ENCODE measurements at places on chromosomes 2 and 18.
A peak's percentile ranks its signal among the peaks of the same experiment; 100 is the strongest.

GRCh38 chr2:169464882-169465281 is 14.4 kb upstream of the BBS5 start:
- DNase-seq = no peak

DNA sequence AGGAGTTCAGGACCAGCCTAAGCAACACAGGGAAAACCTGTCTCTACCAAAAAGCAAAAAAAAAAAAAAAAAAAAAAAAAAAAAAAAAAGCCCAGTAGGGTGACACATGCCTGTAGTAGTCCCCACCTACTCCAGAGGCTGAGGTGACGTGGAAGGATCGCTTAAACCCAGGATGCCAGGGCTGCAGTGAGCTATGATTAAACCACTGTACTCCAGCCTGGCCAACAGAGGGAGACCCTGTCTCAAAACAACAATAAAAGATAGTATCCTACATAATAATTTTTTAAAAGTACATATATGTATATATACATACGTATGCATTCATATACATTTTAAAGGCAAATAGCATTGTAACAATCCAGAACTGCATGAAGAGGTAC is 51.7 kb downstream of the SOS1 start:
- no peak for DNase-seq

DNA sequence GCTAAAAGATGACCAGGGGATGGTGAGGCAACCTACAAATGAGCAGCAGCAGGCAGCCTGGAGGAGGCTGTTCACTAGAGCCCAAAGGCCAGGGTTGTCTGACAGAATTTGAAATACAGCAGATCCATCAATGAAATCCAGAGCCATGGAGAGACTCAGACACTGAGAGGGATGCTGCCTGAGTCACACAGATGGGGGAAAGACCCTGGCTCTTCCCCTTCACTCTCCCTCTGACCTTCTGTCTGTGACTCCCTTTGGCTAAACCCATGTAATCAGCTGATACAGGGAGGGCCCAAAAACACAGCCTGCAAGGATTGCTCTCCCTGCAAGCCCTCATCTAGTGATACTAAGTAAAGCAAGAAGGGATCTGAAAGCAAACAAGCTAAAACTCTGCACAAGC is 166.5 kb upstream of the SPOPL start:
- no peak for DNase-seq

DNA sequence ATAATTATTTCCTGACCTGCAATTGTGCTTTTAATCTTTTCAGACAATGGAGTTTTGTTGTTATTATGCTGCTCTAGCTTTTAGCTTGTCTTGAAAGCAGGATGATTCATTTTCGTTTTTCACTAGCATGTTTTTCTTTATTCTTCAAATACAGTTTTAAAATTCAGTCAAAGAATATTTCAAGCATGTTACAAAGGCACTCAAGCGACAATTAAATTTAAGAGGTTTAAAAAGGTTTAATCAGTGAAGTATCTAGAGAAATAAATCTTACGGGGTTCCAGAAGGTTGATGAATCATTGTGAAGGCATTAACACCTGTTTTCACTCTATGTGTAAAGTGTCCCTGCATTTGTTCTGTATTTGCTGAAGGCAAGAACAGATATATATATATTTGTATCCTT is 390.7 kb upstream of the TMEFF2 start:
- no peak for DNase-seq

GRCh38 chr2:219628986-219629901 is 1.8 kb downstream of the SLC4A3 start:
- no peak for DNase-seq

GRCh38 chr2:195181059-195181705 is 475.8 kb upstream of the SLC39A10 start:
- DNase-seq = no peak

DNA sequence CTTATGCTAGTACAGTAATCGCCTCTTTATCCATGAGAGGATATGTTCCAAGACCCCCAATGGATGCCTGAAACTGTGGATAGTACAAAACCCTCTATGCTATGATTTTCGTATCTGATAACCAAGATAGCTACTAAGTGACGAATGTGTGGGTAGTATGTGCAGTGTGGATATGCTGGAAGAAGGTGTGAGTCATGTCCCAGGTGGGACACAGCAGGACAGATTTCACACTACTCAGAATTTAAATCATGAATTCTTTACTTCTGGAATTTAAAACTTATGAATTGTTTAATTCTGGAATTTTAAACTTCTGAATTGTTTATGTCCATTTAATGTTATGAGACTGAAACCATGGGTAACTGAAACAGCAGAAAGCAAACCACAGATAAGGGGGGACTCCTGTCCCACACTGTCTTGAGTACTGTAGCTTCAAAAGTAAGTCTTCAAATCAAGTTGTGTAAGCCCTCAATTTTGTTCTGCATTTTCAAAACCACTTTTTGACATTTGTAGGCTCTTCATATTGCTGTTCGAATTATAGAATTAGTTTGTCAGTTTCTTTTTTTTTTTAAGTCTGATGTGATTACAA is 116.0 kb downstream of the LTBP1 start:
- no peak for DNase-seq

GRCh38 chr18:71371951-71372605 is 1083.2 kb downstream of the SOCS6 start:
- no peak for DNase-seq

DNA sequence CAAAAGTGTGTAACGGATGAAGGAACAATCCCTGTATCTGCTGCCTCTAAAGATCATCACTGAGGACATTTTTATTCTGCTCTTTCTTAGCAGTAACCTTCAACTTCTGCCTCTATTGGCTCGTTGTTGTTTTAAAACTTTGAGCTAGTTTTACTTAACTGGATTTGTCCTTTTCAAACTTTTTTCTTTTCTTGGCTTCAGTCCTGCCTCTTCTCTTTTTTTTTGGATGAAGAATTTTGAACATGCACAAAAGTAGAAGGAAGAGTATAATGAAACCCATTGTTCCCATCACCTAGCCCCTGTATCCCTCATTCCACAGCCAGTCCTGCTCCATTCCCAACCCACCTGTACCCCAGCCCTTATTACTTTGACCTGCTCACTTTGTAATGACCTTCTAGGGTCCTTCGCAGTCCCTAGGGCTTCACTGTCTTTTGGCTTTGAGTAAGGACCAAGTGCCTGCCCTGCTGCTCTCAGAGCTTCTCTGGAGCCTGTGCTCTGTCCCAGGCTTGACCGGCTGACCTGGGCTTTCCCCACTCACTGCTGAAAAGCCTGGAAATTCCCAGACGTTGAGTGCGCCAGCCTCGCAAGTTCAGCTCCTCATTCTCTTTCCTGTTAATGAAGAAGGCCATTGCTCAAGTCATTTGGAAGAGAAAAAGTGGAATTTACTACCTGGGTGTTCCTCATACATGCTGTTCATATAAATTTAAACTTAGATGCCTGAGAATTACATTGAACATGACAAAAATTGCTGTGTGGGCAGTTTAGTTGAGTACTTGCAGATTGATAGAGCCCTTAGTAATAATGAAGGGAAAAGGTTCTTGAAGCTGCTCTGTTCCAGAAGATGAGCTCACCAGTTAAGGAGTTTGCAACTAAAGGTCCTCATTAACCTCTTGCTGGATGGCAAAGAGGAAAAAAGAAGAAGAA is 149.3 kb upstream of the ALPP start:
- DNase-seq = no peak

- no peak for DNase-seq
These were observed 219.6 kb downstream of the SNTG2 start for GRCh38 chr2:1170241-1170640.

DNA sequence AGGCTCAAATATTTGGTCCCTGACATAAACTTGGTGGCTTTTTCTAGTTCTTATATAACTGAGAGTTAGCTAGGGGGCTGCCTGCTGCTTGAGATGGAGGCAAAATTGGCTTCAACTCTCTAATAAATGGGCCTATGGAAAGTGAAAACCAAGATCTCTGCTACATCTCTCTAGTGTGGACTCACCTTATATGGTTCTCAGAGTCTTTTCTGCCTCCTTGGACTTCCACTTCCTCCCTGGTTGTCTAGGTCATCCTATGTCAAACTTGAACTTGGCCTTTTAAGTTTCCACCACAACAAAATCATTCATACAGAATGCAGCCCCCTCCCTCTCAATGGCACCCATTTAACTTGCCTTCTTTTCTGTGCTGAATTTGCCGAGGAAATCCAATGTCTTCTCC is 23.9 kb upstream of the ARHGAP25 start:
- no peak for DNase-seq

- DNase-seq = no peak
These were observed 61.9 kb downstream of the AQP4 start for GRCh38 chr18:26803643-26804042.

DNA sequence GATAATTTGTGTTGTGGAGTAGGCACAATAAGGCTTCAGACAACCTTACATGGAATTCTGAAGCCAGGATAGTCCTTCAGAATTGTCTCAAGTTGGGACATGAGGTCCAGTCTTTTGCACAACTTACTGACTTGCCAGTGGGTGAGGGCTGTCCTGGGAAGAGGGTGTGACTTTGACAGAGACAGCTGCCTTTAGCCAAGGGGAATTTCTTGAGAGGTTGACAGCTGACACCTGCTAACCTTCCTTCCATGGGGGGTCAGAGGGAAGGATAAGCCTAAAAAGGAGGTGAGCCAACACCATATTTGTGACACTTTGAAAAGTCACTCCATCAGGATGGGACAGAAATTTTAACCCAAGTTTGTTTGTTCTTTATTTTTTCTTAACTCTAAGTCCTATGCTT is 907.8 kb upstream of the CRIM1 start:
- DNase-seq = no peak

GRCh38 chr2:39411181-39411944 is 25.7 kb downstream of the MAP4K3 start:
- no peak for DNase-seq

DNA sequence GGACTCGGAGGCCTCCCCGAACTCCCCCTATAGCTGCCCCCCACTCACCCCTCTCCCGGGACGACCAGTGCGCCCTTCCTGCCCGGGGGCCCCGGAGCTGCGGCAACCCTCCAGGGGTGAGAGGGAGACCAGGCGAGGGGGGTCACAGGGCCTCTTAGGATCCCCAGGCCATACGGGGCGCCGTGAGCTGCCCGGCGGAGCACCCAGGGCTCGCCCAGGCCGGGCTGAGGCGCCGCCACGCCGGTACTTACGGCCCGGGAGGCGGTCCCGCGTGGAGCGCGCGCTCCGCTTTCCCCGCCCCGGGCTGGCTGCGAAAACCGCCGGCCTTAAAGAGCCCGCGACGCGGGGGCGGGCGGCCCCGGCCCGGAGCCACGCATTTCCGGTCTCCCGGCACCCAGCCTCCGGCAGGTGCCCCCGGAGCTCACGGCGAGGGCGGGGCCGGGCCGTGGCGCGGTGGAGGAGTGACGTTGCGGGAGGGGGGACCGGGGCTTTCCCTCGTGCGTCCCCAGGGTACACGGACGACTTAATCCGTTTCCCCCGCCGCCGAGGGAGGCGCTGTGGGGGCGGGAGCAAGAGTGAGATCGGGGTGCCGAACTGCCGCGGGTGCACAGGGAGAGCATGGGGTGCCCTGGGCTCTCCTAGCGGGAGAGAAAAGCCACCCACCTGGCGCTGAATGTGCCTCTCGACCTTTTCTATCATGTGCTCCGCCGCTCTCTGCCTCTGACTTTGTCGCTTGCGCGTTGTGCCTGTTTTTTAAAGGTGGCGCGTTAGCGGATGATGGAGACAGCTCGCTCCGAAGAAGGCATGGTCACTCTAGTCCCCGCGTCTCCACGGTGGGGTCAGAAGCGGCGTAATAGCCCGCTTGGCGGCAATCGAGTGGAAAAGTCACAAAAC is at the start of gene METTL21A:
TSS of gene METTL21A (minus strand) at position 381 of the 894 bp plus-strand sequence. CDS start 1,019 bp downstream, outside the sequence.
- peak; percentile 93 for DNase-seq

GRCh38 chr2:41000906-41001305 is 549.0 kb upstream of the SLC8A1 start:
- DNase-seq = no peak

Measured in stimulated activated CD4-positive, alpha-beta T cell treated with anti-CD3 and anti-CD28 coated beads, TNF-alpha, amount 100 ng/mL, for 1 hour (primary cell).